GM18507 (cell line): ENCODE measurements at places on chromosomes 2 and 18.
A peak's percentile ranks its signal among the peaks of the same experiment; 100 is the strongest.

GRCh38 chr2:54275541-54275940, 19.5 kb upstream of the TSPYL6 start:
- DNase-seq: no peak

- no peak for DNase-seq
These were observed 39.4 kb upstream of the GPC1 start for GRCh38 chr2:240395896-240396622.

- no peak for DNase-seq
These were observed 206.1 kb downstream of the ZFP36L2 start for GRCh38 chr2:43020296-43020695.

DNA sequence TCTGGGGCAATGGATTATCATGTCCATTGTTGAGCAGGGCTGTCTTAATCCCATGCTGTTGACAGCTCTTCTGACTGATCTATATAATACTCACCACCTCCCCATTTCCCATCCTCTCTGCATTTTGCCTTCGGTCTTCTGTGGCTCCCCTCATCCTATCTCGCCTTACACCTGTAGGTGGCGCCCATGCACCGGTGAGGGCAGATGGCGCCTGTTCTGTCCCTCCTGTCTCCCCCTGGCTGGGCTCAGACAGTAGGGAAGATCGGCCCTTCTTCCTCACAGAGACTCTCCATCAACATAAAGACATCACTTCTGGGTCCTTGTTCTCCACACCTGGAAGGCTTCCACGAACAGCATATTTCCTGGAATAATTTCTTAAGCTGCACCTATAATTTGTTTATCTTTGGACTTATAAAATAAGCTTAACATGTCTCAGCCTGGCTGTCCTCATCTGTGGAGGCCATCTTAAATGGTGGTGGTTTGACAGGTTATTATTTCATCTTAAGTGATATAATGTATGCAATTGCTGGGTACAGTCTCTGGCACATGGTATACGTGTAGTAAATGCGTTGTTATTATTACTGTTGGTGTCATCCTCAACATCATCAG, 10.9 kb upstream of the CDH20 start:
- DNase-seq: peak; percentile 22

DNA sequence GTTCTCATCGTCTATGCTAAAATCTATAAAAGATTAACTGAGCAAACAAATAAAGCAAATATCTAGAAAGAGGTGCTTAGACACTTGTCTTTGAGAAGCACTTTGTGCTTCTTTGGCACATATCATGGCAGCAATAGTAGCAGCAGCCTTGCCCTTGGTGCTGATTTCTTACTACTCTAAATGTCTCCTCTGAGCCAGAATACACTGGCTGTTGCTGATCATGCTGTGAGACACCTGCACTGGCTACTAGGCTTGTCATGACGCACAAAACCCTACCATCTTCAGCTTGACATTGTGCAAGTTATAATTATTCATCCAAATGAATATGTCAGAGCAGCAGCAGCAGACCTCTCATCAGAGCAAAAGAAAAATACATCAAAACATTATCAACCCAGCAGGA, 46.7 kb downstream of the FANCL start:
- DNase-seq: no peak

- DNase-seq: no peak
These were observed 81.4 kb upstream of the GATA6 start for GRCh38 chr18:22088029-22088428.

DNA sequence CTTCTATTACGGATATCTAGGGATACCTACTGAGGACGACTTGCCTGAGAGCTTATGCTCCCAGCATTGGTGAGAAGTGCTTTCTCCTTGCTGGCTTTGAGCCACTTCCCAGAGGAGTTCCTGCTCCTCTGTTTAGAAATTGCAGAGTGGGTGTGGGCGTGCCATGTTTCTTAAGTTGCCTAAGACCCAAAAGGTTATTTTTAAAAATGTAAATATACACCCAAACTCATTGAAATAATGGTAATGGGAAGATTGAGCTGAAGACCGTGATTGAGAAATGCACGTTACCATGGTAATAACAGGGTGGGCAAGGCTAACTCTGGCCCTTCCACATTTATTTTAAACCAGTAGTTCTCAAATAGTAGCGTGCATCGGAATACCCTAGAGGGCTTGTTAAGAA, 17.2 kb upstream of the TMEM200C start:
- no peak for DNase-seq

GRCh38 chr2:101689114-101689825, 8.2 kb upstream of the MAP4K4 start:
- no peak for DNase-seq

GRCh38 chr2:7697052-7697451, 779.8 kb downstream of the RNF144A start:
- DNase-seq: no peak

DNA sequence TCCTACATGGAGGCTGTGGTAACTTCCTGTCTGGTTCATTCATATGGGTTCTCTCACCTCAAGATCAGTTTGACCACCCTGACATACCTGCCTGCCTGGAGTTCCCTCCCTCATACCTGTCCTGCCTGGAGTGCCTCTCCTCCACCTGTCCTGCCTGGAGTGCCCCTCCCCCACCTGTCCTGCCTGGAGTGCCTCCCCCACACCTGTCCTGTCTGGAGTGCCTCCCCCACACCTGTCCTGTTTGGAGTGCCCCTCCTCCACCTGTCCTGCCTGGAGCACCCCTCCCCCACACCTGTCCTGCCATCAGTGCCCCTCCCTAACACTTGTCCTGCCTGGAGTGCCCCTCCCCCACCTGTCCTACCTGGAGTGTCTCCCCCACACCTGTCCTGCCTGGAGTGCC, 461.9 kb downstream of the PTPRM start:
- no peak for DNase-seq

DNA sequence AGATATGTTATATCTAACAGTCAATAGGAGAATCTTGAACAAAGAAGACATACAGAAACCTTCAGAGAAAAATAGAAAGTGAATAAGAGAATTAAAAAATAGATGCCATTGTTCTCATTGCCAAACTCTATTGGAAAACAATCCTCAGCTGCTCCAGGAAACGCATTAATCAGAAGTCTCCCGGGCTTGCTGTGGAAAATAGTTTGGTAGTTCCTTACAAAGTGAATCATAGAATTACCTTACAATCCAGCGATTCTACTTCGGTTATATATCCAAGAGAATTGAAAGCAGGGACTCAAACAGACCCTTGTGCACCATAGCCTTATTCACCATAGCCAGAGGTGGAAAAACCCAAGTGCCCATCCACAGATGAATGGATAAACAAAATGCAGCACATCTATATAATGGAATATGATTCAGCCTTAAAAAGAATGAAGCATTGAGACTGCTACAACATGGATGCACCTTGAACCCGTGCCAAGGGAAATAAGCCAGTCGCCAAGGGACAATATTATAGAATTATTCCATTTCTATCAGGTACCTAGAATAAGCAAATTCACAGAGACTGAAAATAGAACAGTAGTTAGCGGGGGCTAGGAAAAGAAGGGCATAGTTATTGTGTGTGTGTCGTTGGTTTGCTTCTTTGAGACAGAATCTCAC, 21.9 kb upstream of the CHRNA1 start:
- DNase-seq: no peak

DNA sequence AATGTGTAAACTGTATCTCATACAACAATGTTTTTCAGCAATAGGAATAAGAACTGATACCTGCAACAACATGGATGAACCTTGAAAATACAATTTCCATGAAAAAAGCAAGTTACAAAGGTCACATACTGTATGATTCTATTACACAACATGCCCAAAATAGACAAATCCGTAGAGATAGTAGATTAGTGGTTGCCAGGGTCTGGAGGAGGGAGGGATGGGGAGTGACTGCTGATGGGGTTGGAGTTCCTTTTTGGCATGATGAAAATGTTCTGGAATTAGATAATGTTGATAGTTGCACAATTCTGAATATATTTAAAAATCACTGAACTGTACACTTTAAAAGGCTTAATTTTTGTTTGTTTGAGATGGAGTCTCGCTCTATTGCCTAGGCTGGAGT, 33.8 kb downstream of the UBXN4 start:
- DNase-seq: no peak

DNA sequence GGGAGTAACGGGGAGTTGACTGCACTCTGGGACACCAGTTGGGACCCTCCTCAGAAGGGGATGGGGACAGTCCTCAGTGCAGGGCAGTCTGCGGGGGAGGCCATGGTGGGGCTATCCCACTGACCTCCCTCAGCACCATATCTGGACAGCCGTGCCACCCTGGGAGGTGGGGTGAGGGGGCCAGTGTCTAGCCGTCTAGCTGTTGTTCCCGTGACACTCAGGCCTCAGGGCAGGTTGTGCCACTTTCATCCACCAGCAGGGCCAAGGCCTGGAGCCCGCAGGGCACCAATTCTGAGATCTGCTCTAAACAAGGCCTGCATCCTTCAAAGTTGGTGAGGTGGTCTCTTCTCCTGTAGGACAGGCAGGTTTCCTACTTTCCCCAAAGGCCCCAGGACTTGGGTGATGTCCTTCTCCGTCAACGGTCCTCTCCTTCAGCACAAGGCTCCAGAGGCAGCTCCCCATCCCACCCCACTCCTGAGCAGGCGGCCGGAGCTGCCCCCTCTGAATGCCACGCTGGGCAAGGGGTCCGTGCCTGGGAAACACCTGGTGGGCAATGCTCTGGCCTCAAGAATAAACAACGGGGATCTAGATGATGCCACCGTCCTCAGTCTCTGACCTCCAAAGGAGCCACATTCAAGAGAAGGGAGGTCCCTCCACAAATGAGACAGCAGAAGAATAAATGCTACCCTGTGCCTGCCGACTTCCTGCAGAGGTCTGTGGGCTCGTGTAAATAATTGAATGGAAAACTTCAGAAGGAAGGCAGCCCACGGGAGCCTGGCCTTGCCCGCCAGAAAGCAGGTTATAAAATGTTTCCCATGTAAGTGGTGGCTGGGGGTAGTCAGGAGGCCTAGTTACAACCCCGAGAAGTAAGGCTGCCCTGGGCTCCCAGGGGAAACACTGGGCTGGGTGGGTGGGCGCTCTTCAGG, 42.8 kb upstream of the PTMA start:
- no peak for DNase-seq

DNA sequence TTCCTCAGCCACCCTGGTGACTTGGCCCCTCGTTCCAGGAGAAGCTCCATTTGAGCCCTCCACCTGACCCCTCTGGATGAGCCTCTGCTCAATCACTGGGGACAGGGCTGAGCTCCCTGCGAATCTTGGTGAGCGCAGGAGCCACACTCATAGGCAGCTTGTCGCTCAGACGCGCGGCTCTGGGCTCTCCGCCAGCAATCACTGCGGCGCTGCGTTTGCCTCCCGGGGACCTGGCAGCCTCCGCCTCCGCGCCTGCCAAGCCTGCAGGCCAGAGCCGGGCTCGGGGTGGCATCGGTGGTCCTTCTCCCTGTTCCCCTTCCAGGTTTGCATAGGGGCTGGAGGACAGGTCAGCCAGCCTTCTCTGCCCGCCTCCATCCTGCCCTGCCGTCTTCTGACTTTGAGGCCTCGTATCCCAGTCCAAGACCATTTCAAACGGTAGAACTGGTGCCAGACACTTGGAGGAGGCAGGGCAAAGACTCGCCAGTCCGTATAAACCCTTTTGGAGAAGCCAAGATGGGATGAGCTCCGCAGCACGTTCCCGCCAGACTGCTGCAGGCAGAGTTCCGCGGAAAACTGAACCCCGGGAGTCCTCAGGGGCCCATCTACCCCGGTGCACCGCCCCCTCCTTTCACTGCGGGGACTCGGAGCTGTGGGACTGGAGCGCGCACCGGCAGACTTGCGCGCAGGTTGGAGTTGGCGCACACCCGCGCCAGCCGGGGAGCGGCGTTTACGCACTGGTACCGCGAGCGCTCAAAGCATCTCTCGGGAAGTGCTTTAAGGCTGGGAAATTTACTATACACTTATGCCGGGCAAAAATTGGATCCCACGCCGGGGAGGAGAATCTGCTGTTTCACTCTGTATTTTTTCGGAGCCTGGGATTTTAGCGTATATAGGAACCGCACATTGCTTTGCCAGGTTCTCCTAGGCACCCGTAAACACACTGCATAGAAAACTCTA, 1.1 kb upstream of the TACR1 start:
- DNase-seq: no peak
